ENCODE measurements at places on chromosomes 2 and 18.

- DNase-seq = no peak
Measured at GRCh38 chr2:220365023-220365422, 737.6 kb downstream of the SLC4A3 start.

DNA sequence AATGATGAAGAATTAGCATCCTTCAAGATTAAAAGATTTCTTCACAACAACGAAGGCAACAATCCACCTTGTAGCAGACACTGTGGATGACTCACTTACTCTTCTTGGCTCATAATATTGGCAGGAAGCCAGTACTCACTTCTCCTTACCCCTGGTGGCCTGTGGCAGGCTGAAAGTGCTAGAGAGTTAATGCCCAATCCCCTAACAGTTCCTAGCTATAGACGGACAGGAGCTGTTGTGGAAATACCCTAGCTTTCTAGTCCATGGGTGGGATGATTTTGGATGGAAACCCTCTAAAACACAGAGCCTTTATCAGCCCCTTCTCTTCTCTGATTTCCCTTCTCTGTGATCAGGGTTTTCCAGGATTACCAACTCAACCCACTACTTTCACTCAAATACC is 128.6 kb upstream of the NYAP2 start:
- no peak for DNase-seq

- no peak for DNase-seq
Measured at GRCh38 chr2:137969418-137969765, 5.1 kb downstream of the HNMT start.

GRCh38 chr18:39208729-39209128 is 1643.1 kb upstream of the CELF4 start:
- no peak for DNase-seq

- no peak for DNase-seq
Measured at GRCh38 chr18:67651438-67651837, 134.9 kb upstream of the DSEL start.

- DNase-seq = no peak
Measured at GRCh38 chr2:16227811-16228462, 287.6 kb downstream of the MYCN start.

DNA sequence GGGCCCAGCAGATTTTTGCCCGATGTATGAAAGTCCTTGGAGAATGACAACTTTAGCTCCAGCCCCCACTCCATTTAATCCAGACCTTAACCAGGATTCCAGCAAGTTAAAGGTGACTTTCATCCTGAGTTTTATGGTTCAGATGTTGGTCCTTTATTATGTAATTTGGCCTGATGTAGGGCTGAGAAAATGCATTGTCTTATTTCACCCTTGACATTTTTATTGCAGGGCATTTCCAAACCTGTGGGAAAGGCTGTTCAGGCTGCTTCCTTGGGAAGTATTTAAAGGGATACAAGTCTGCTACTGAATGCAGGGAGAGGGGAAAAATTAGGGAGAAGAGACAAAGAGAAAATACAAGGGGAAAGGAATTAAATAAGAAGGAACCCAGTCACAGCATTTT is 48.8 kb downstream of the ASB1 start:
- DNase-seq = no peak

- DNase-seq = no peak
Measured at GRCh38 chr2:233934524-233934923, 17.4 kb downstream of the TRPM8 start.

All from NCI-H2107 (cell line).